ENCODE measurements at places on chromosomes 2 and 18.

DNA sequence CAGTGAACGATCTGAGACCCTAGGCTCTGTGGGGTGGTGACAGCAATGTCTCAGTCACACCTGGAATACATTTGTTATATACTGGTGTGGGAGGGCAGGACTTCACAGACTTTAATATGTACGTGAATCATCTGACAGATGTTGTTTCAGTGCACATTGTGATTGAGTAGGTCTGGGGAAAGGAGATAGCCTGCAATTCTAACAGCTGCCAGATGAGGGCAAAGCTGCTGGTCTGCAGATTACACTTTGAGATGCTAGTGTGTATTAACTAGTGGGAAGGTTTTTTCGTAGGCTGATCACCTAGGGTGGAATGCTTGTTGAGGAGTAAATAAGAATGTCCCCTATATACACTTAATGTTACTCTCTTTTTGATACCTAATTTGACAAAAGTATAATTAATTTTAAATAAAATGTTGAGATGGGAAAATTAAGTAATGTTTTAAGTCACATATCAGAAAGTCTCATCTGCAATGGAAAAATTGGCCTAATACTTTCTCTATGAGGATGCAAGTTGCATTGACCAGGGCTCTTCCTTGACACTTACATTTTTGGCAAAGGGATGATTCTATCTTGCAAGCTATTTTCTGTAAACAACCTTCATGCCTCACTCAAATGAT, 496.9 kb upstream of the HNMT start:
- peak; percentile 72 for DNase-seq

DNA sequence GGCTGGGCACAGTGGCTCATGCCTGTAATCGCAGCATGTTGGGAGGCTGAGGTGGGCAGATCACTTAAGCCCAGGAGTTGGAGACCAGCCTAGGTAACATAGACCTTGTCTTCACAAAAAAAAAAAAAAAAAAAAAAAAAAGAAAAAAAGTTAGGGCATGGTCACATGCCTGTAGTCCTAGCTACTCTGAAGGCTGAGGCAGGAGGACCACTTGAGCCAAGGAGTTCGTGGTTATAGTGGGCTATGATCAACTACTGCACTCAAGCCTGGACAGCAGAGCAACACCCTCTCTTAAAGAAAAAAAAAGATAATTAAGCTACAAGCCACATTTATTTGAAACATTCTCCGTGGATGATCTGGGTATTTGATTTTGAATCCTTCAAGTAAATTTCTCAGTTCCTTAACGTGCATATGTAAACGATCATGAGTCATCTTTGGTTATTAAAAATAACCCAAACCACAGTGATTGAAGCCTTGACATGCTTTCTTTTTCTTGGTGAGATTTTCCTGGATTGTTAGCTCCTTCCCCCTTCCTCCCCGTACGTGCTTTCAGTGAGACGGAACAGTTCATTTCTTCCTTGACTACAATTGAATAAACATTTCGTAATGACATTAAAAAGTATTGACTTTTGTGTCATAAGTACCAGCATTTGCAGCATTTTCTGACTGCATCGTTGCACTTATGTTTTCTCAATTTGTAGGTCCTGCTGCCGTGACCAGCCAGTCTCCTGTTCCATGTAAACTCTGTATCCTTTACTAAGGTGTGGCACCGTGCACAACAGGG, 20.3 kb downstream of the RMC1 start:
- peak; percentile 51 for DNase-seq

GRCh38 chr2:239173301-239173700, 227.5 kb downstream of the HDAC4 start:
- no peak for DNase-seq

GRCh38 chr2:54289917-54290316, 33.9 kb upstream of the TSPYL6 start:
- no peak for DNase-seq

DNA sequence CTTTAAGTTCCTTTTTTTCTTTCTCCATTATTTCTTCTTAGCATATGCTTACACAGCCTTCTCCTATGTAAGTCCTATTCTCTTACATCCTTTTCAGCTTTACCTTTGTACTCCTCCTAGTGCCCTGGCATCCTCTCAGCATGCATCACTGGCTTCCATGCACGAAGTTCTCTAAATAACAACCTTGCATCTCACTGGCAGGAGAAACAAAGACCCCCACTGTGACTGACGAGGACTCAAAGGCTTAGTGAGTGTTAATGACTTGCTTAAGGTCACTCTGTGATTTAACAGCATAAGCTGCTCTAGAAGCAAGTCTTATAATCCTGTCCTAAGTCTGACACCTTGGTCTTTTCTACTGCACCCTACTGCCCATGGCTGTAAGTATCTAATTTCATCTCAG, 1236.0 kb upstream of the CELF4 start:
- no peak for DNase-seq

GRCh38 chr2:236698016-236698627, 128.5 kb downstream of the ACKR3 start:
- no peak for DNase-seq

DNA sequence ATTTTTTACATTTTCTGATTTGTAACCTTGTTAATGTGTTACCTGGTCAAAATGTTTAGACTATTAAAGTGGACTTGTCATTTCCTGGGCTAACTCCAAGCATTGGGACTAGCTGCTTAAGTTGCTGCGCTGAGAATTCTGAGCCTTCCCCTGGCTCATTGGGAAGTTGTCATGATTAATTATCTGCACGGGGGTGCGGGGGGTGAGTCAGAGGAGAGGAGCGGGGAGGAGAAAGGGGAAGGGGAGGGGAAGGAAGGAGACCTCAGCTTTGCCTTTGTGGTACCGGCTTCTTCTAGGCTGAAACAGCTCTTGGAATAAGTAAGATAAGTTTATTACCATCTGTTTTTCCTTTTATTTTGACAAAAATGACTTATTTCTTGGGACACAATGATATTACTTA, 52.9 kb upstream of the APCDD1 start:
- peak; percentile 29 for DNase-seq

- no peak for DNase-seq
Measured at GRCh38 chr2:96546321-96546720, 9.8 kb downstream of the ARID5A start.

DNA sequence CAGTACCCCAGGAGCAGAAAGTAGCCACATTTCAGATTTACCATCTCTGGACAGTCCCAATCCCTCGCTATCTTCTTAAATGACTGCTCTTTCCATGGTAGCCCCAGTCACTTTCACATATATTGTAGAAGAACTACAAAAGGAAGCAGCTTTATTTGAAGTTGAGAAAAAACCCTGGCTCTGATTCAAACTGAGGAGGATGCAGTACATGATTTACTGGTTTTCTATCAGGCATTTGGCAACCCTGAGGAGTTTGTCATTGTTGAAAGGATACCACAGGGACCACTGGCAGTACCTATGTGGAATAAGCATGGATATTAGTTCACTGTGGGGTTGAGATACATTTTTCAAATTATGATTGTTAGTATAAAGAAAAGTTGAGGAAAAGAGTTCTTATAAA, 640.9 kb upstream of the SETBP1 start:
- peak; percentile 7 for DNase-seq

DNA sequence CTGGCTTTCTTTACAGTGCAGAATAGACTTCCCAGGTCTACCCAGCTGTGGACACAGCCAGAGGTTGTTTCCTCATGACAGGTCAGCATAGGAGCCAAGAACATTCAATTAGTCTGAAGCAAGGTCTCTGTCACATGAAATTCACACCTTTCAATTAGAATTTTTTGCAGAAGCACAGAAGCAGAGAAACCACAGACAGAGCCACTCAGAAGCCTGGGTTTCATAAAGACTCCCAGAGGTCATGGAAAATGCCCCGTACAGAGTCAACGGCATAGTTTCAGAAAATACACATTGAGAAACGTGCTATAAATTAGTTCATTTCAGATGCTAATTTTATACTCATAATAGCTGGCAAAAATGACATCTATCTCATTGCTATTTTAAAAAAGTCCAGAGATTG, 87.0 kb upstream of the TMEM200C start:
- no peak for DNase-seq

DNA sequence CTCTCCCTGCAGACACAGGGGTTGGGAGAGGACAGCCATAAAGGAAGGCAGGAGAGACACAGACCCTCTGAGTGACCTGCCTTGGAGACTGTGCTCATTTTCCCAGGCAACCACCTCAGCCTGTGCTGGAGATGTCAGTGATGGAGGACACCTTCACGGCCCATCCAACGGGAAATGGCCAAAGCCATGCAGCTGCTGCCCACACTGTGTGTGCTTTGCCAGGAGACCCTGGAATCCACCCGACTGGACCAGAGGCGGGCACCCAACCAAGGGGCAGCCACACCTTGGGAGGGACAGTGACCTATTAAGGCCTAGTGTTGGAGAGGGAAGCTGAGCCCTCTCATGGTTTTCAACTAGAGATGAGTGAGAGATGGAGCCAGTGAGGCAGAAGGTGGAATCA, 192.5 kb downstream of the SMAD2 start:
- no peak for DNase-seq

- no peak for DNase-seq
Measured at GRCh38 chr18:77086656-77087392, 45.8 kb downstream of the MBP start.

GRCh38 chr2:169272010-169272409, 90.3 kb downstream of the LRP2 start:
- no peak for DNase-seq

All from epithelial cell of esophagus (primary cell).